ENCODE measurements at places on chromosomes 1 and 21.

GRCh38 chr1:22908880-22909426 is 63.7 kb downstream of the LACTBL1 start:
- DNase-seq = no peak

- no peak for DNase-seq
Observed at GRCh38 chr1:94863919-94864318, 43.8 kb downstream of the SLC44A3 start.

DNA sequence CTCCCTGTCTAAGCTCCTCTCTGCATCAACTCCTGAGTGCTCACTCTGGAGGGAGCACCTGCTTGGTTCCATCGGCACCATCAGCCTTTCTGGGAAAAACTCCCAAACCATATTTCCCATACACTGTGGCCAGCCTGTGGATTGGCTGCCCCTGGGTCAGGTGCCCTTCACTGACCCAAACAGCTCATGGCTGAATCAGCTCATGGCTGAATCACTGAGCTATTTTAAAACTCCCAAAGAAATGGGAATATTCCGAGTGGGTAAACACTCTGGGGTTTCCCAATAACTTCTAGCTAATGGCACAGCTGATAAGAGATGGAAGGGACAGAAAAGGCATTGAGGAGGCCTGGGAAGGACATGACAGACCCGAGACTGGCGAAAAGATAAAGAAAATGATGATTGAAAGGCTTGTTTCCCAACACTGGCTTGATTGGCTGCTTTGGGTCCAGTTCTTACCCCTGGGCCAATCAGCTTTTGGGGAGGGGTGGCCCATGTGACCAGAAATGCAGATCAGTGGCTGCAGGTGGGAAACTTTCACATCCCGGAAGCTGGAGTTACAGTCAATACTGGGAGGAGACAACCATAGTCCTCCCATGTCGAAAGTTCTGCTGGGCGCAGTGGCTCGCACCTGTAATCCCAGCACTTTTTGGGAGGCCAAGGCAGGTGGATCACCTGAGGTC is 37.3 kb upstream of the KAZN start:
- DNase-seq = no peak

DNA sequence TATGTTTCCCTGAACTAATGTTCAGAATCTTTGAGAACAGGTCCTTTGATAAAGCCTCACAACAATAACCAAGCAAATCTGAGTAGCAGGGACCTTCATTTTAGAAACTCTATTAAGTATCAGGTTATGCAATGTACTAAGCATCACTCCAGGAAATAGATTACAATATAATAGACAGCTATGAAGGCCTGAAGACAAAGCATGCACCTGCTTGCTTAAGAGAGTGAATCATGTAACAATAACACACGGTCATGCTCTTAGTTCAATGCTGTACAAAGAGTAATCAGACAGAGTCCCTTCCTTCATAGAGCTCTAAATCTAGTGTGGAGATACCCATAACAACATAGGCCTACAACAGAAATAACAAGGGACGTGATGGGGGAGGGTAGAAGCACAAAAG is 8.1 kb upstream of the CMPK1 start:
- DNase-seq = no peak

DNA sequence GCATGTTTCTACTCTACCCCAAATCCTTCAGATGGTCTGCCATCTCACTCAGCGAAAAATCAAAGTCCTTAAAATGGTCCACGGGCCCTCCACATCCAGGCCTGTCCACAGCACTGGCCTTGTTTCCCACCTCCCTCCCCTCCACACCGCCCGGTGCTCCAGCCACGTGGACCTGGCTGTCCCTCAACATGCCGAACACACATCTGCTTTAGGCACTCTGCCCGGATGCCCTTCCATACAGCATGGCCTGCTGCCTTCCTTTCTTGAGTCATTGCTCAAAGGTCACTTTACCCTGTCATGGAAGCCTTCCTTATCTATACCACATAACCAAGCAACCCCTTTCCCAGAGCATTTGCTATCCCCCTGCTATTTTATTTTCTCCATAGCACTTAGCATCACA is 143.0 kb downstream of the DNM3 start:
- no peak for DNase-seq

DNA sequence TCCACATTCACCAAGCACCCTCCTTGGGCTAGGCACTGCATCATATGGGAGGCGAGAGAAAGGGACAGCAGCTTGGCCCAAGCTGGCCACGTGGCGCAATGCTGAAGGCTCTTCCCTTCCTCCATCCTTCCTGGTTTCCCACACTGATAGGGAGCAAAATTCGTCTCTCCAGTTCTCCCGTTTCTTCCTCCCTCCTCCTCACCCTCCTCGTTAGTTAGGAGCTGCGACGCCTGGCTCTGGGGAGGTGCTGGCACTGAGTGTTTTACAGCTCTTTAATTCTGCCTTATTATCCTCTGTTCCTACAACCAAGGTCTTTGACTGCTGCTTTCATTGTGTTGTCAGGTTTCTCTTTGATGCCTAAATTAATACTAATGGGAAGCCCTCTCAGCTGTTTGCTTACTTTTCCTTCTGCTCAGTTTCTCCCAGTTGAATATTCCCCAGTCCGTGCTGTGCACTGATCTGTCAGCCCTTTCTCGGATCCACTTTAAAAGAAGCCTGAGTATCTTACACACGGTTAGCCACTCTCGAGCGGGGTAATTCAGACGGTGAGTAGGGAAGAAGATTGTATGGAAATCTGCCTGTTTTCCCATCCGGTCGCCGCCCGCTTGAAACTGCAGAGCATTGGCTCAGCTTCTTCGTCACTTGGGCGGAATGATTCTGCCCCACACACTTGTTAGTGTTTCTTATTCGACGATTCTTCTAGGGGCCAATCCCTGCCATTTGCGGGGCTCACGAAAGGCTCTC is 56.2 kb upstream of the SMYD2 start:
- DNase-seq = no peak

GRCh38 chr1:44785501-44786137 is 2.4 kb downstream of the BEST4 start:
- no peak for DNase-seq

GRCh38 chr1:119673171-119673940 is 25.3 kb upstream of the ZNF697 start:
- no peak for DNase-seq

DNA sequence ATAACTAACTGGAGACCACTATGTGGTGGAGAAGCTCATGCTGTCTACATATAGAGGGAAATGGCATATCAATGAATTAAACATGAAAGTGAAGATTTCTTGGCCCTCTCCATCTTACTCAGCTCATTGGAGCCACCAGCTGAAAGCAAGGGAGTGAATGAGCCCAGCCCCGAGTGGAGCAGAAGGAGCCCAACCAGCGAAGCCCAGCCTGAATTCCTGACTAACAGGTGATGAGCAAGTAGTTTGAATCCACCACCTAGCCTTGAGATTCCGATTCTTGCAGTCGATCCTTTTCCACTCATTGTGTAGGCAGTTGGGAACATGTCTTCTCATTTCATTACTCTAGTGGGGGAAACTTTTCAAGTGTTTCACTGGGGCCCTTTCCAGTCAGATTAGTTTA is 18.6 kb upstream of the ST6GALNAC3 start:
- DNase-seq = no peak

DNA sequence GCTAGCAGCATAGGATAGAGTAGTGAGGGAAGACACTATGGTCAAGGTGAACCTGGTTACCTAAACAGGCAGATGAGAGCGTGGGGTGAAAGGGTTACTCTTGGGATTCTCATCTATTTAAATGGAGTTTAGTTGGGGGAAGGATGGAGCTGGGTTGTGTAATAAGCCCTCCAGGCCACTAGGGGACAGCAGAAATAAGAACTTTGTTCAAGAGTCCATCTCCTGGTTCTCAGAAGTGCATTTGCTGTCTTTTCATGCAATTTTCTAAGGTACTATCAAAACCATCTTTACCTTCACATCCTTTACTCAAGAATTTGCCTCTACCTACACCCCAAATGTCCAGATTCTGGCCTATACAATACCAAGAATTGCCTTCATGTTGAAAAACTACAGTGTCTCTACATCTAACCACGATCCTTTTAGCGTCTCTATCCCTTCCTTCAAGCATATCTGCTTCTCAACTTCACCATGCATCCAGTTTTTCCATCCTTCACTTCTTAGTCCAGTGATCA is 28.0 kb downstream of the SLAMF1 start:
- DNase-seq = no peak

DNA sequence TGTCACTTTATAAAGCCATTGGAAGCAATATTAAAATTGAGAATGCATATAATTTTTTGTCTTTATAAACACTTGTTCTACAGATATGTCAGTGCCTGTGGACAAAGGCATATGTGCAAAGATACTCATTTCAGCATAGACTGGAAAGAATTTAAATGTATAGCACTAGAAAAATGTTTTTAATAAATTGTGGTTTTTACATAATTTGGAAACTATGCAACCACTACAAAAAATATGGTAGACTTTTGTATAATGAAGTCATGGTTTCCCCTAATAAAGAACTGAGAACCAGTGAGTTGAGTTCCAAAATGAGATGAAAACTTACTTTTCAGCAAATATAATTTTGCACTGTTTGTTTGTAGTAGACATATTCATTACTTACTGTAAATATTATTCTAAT is 48.5 kb downstream of the BRINP3 start:
- DNase-seq = no peak

DNA sequence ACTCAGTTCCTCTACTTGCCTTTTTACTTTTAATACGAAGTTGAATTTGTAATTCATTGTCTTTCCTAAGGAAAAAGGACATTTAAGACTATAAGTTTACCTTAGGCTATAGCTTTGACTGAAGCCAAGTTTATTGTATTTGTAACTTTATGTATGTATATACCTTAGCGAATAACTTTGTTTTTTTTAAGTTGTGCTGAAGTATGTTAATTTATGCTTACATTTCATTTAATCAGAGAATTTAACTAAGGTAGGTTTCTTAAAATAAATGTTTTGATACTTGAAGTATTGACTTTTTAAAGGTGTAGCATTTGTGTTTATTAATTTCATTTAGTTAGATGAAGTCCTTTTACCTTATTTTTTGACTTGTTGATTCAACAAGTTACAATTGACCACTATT is 55.2 kb upstream of the TPTE start:
- DNase-seq = no peak

DNA sequence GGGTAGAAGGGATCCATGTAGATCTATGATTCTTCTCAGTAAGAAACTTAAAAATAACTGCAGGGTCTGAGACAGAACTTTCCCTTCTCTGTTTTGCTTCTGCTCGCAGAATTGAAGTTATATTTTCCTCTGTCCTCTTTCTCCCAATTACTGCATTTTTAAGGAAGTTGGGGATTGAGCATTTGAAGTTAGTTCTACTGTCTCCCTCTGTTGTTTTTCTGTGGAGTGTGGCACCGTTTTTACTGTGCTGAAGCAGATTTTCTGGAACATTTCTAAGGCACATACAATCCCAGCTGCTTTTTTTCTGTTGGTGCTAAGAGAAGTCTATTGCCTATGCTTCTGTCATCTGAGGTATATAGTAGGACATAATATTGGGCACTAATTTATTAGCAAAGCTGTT is 43.3 kb downstream of the RASAL2 start:
- no peak for DNase-seq

- DNase-seq = no peak
Observed at GRCh38 chr1:243499248-243499647, 243.4 kb downstream of the SDCCAG8 start.

DNA sequence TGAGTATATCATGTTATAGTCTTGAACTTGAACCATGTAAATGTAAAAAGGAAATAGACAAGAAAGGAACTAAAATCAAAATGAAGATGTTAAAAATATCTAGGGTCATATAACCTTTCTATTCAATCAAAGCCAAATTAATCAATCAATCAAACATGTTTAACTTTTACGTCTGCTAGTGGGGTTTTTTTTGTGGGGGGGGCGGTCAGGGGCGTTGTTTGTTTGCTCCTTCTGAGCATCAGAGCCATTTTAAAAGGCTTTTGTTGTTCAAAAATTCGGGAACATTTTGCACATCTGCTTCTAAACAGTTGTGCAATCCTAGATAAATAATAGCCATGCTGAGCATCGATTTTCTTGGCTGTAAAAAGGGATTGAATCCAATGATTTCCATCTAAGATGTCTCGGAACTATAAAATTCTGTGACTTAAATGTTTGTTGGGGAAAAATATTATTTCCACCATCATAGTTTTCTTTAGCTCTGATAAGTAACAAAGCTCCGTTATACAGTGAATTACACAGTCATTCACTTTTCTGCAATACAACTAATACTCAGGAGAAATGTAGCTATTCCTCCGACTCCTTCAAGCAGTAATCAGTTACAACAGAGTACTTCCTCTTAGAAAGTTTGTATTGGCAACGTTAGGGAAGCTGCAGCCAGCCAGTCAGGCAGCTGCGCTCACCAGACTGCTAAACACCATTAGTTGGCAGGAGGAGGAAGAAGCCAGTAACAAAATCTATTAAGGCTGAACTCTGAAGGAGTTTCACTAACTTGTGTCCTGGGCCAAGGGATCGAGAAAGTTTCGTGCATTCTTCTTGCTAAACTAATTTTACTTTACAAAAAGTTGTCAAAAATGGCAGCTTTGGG is 2.2 kb downstream of the SPATA6 start:
- no peak for DNase-seq

- no peak for DNase-seq
Observed at GRCh38 chr1:169146576-169147214, 40.2 kb downstream of the ATP1B1 start.

DNA sequence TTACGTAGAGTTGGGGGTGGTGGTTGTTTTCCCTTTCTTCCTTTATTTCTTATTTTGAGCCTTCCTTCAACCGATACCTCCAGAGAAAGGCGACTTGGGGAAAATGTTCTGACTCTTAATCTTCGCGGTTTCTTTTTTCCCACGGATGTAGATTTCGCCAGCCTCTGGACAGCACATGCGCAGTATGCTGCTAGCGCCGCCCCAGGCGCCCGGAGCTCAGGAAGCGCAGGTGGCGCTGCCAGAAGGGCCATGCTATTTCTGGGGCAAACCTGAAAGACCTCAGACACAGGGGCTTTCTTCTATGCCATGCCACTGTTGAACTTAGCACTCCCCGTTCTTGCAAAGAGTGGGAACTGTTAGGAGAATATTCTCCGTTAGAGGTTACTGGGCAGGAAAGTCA is 392.1 kb downstream of the KIF26B start:
- no peak for DNase-seq

DNA sequence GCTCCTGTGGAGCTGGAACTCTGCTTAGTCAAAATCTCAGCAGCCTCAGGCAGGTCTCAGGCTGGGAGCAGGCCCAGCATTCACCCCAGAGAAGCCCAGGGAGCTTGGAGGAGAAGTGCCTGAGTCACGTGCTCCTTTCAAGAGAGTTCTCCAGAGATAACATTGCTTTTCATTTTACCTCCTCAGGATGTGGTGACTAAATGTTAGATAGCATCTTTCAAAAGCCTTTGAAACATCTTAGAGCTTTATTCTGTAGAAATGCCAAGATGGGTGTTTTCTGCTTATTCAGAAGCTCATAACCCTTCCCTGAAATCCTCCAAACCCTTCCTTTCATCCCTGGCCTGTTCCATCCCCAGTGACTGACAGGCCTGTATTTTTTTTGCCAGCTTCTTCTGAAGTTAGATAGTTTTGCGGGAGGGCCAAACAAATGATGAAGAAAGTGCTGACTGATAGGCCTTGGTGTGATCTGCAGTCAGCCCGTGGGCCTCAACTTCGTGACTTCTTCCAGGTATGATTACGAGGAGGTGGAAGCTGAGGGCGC is 58.0 kb downstream of the PGM1 start:
- DNase-seq = no peak

GRCh38 chr1:53575955-53576320 is 116.7 kb downstream of the DMRTB1 start:
- no peak for DNase-seq

Data from NCI-H1092 treated with DMSO at 0.1 percent for 48 hours (cell line).